Renal cortical epithelial cell (primary cell): ENCODE measurements at places on chromosomes 6 and 20. TPM values are rescaled to one million over a fixed set of nuclear protein-coding genes. Genes with fewer than 3 reads are reported as not detected.

The HLA-DQA2 gene
- not detected in 2 replicates for total RNA-seq

The DNMT3B gene
- total RNA-seq, result 13.0 and 13.5 TPM in 2 replicates

The REV3L gene
- total RNA-seq, result 14.1 and 41.9 TPM in 2 replicates

The SLC17A1 gene
- total RNA-seq, result 7.6 and 18.4 TPM in 2 replicates

The BPIFB1 gene
- not detected in 2 replicates for total RNA-seq

The RHAG gene
- not detected in 2 replicates for total RNA-seq

The C6orf15 gene
- total RNA-seq, result 1.4 TPM in 1 of 2 replicates, not detected in the other

The TLDC2 gene
- 0.35 and 0.50 TPM in 2 replicates for total RNA-seq

The GSTA2 gene
- total RNA-seq, result 0.15 TPM in 1 of 2 replicates, not detected in the other

The UBD gene
- 3.8 and 39.4 TPM in 2 replicates for total RNA-seq

The KIF6 gene
- 1.3 TPM in 1 of 2 replicates, not detected in the other for total RNA-seq

The CDSN gene
- total RNA-seq, result under 0.01 and 0.05 TPM in 2 replicates

The PHACTR3 gene
- total RNA-seq, result 0.52 and 1.6 TPM in 2 replicates

The TAGAP gene
- 0.05 and 0.35 TPM in 2 replicates for total RNA-seq

The PDYN gene
- total RNA-seq, result not detected in 2 replicates

The DEFB123 gene
- not detected in 2 replicates for total RNA-seq

The DOK5 gene
- total RNA-seq, result under 0.01 and 6.5 TPM in 2 replicates

The GABRR2 gene
- total RNA-seq, result 0.05 TPM in 1 of 2 replicates, not detected in the other

The C20orf202 gene
- total RNA-seq, result 0.10 TPM in 1 of 2 replicates, not detected in the other

The DEF6 gene
- total RNA-seq, result 0.99 and 2.6 TPM in 2 replicates

The MEI4 gene
- 0.17 and 1.2 TPM in 2 replicates for total RNA-seq

The WFDC10B gene
- not detected in 2 replicates for total RNA-seq

The PROKR2 gene
- not detected in 2 replicates for total RNA-seq
